ENCODE measurements at places on chromosomes 11 and 22. TPM values are rescaled to one million over a fixed set of nuclear protein-coding genes. Genes with fewer than 3 reads are reported as not detected.

The FJX1 gene
- 0.54 TPM for total RNA-seq

DNA sequence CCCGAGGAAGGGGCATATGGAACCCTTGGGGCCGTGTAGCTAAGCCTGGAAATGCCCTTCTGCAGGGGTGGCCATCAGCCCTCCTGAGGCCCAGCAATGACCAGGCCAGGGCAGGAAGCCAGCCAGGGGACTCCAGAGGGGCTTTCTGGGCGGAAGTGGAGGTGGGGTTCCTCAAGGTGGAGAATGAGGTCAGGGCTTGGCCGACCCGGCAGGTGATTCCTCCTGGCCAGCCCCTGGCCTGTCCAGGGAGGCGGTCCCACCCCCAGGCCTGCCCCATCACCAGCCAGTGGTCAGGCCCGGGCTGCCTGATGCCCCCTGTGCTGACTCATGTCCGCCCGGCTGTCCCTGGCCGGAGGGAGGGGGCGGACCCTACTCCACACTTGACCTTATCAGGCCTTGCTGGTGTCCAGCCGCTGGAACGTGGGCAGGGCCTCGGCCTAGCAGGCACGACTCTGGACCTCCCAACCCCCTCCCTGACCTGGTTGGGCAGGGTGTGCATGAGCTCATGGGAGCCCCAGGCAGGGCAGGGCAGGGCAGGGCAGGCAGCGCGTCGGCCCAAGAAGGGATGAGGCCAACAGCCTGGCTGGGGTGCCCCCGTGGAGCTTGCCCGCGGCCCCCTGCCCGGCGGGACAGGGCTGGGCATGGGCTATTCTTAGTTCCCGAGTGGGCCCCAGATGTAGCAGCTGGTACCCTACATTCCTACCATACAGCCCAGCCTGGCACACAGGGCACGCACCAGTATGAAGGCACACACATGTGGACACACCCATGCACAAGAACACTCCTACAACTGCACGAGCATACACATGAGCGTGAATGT, 35.9 kb downstream of the RPL3 start:
- no peak for DNase-seq

DNA sequence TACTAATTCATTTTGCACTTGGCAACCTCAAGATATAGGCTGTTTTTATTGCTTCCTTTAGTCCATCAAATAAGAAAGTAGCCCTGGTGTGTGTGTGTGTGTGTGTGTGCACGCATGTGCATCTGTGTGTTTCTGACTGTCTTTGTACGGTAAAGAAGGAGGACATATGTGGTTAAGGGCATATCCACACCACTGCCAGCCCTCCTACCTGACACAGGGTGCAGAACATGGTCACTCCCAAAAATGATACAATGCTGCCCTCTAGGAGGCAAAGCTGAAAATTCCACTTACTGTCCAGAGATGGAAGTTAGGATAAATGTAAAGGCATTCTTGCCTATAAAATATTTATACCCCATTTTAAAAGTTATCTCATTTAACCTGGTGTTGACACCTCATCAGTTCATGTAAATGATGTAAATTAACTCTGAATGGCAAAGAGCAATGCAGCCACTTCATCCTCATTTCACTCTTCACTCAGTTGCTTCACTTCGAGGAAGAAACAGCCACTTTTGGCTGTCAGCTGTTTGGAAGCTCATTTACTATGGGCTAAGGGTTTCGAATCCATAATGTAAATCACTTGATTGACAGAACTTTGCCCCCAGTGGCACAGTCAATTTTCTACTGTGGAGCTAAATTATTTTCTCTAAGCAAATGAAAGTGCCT, 83.1 kb upstream of the MTNR1B start:
- peak; percentile 82 for DNase-seq

DNA sequence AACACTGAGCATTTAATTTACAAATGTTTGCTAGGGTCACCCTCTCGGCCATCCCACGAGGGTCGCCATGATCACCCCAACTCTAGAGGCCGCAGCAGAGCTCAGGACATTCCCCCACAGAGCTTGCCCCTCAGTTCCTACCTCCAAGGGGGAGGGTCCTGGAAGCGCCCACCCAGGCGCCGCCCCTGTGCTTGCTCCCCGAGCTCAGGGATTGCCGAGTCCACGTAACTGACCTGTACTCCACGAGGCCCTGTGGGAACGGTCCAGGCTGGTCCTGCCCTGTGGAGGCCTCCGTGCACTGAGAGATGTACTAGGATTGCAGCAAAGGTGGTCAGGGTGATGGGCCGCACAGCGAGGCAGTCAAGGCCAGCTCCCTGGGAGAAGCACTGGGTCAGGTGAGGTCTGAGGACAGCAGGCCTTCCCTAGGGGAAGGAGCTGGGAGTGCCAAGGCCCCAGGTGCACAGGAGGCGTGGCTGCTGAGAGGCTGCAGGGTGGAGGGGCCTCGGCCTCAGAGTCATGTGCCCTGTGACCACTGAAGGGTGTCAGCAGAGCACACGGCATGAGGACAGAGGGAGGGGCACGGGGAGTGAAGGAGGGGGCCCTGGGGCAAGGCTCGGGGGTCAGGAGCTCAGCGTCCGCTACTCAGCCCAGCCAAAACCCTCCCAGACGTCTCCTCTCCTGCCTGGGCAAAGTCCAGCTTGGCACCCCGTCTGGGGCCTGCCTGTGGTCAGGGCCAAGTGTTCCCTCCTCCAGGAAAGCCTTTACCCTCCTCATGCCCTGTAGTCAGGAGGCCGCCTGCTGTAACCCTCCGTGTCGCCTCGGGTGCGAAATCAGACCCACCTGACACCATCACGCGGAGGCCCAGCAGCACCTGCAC, 2.4 kb upstream of the MIOX start:
- no peak for DNase-seq

DNA sequence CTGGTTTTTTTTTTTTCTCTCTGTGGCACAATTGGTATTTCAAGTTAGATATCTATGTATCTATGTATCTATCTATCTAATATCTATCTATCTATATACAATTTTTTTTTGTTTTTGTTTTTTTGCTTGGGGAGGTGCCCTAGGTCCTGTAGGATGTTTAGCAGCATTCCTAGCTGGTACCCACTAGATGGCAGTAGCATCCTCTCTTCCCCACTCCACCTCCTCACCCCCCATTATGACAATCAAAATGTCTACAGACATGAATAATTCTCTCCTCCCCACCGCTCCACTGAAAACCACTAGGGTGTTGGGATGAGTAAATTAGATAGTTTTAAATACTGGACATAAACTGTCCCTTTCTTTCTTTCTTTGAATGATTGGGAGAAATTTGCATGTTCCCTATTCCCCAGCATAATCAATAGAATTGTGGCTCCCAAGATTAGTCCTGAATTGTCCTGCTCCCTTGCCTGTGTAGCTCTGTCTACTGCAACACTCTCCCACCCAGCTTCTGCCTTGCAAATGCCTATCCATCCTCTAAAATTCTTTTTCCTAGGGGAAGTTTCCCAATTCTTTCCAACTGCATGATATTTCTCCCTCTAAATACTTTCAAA, 1152.4 kb downstream of the LRRC4C start:
- DNase-seq = peak; percentile 45

GRCh38 chr11:62705880-62706849, 1.1 kb downstream of the BSCL2 start:
- DNase-seq = peak; percentile 82
